Heart right ventricle (tissue), 16 donors: ENCODE measurements at places on chromosomes 4 and X.

GRCh38 chr4:177478496-177478895 lies 36.3 kb upstream of the AGA start:
- no peak overlapping the region for H3K4me3 ChIP-seq
- no peaks in the 10 kb centered on the region for H3K27me3 ChIP-seq
- H3K4me1 ChIP-seq, result no peaks in the 10 kb centered on the region
- H3K27ac ChIP-seq, result no peak overlapping the region

- H3K27ac ChIP-seq, result no peak overlapping the region
- H3K27me3 ChIP-seq, result no peaks in the 10 kb centered on the region
- no peaks in the 10 kb centered on the region for H3K36me3 ChIP-seq
- no peak for DNase-seq
- no peaks in the 10 kb centered on the region for H3K4me1 ChIP-seq
Observed at GRCh38 chr4:93480452-93480851, 348.1 kb upstream of the ATOH1 start.

DNA sequence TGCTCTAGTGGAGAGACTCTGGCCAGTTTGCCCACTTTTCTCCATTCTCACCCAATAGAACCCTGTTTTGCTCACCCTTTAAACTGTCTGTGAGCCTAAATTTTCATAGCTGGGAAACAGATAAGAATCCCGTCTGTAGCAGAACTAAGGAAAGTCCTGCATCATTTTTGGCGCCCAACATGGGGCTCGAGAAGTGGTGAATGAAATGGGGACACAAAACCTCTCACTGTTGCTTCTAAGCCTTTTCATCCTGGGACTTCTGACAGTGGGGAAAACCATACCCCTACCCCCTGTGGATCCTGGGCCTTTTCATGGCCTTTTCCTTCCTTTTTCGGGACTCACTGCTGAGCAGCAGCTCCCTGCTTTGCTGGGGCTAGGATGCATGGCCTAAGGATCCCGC lies 189.9 kb downstream of the INPP4B start:
- H3K4me3 ChIP-seq, result no peak overlapping the region
- no peak overlapping the region for H3K27ac ChIP-seq
- no peaks in the 10 kb centered on the region for H3K4me1 ChIP-seq
- no peaks in the 10 kb centered on the region for H3K27me3 ChIP-seq
- H3K36me3 ChIP-seq, result no peaks in the 10 kb centered on the region
- DNase-seq, result no peak

DNA sequence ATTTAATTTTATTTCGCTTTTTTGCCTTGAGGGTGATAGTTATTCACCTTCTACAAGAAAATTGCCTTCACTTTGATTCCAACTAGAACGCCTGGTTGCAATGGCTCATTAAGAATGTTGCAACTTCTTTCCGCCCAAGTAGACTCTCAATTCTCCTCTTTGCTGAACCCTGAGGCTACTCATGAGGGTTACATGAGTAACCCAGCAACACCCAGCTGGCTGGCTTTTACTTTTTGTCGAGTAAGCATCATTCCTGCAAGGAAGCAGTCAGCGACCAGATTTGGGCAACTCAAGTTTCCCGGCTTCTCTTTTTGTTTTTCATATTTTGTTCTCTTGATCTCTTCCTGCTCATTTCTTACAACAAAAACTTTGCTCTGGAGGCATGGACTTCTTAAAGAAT lies 495.4 kb downstream of the PACRGL start:
- no peak overlapping the region for H3K4me3 ChIP-seq
- no peaks in the 10 kb centered on the region for H3K27me3 ChIP-seq
- no peaks in the 10 kb centered on the region for H3K4me1 ChIP-seq
- H3K27ac ChIP-seq, result no peak overlapping the region
- no peaks in the 10 kb centered on the region for H3K36me3 ChIP-seq

DNA sequence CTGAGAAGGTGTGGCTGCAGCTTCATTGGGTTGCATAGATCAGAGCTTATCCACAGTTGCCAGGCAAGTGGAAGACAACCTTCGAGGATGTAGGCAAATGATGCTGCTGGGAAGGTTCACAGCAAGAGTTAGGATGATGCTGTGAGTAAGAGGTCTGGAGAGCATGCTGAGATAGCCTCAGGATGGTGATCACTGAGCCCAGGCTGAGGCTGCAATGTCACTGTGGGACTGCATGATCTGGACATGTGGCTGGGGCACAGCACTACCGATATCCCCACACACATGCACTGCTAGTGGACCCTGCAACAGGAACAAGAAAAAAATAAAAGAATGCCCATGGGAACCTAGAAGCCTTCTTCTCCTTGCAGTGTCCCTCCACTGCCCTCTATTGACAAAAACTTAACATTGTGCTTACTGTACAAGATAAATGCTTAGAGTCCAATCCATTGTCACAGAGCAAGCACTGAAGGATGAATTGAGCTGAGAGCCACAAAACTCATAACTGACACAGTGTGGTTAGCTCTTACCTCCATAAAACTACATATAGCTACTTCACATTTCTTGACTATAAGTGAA lies 105.6 kb downstream of the CNKSR2 start:
- no peaks in the 10 kb centered on the region for H3K4me1 ChIP-seq
- H3K4me3 ChIP-seq, result no peak overlapping the region
- no peaks in the 10 kb centered on the region for H3K36me3 ChIP-seq
- no peak for DNase-seq

GRCh38 chr4:145760176-145760575 lies 80.2 kb downstream of the C4orf51 start:
- H3K27ac ChIP-seq, result no peak overlapping the region
- no peak overlapping the region for H3K4me3 ChIP-seq
- no peaks in the 10 kb centered on the region for H3K4me1 ChIP-seq
- H3K36me3 ChIP-seq, result peaks cover 50% of the 10 kb centered on the region

DNA sequence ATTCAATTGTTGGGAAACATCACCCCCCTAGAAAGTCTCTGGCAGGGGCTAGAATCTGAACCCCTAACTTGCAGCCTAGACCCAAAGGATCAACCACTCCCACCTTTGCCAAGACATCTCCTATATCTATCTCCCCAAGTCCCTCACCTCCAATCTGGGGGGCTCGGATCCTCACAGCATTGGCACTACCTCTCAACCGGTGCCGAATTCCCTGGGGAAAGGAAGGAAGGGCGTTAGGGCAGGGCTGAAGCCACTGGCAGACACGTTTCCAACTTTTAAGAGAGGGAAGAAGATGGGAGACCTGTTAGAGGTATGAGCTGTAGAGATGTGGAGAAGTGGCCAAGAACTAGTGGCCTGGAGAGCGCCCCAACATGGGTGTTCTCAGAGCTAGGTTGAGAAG lies 2.7 kb downstream of the TIMM17B start:
- H3K4me3 ChIP-seq, result no peak overlapping the region
- H3K4me1 ChIP-seq, result no peaks in the 10 kb centered on the region

GRCh38 chr4:188867796-188868195 lies 728.6 kb downstream of the TRIML1 start:
- no peaks in the 10 kb centered on the region for H3K27me3 ChIP-seq
- H3K36me3 ChIP-seq, result no peaks in the 10 kb centered on the region
- H3K27ac ChIP-seq, result no peak overlapping the region
- no peak for DNase-seq

DNA sequence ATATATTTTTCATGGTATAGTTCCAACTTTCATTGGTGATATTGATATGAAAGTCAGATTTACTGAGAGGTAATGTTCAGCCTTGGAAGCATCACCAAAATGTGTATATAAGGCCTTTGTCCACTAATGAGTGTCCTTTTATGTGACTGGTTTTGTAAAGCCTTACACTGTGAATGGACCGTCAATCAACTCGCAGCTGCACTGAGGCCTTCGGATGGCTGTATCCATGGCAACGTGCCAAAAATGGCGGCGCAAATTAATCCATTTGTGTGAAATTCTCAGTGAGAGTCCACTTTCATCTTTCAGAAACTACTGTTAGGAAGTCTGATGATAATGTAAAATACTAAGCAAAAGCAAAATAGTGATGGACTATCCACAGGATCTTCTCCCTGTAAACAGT lies 131.7 kb downstream of the SPCS3 start:
- no peaks in the 10 kb centered on the region for H3K36me3 ChIP-seq
- H3K4me1 ChIP-seq, result no peaks in the 10 kb centered on the region
- no peak for DNase-seq
- no peaks in the 10 kb centered on the region for H3K27me3 ChIP-seq
- no peak overlapping the region for H3K27ac ChIP-seq

DNA sequence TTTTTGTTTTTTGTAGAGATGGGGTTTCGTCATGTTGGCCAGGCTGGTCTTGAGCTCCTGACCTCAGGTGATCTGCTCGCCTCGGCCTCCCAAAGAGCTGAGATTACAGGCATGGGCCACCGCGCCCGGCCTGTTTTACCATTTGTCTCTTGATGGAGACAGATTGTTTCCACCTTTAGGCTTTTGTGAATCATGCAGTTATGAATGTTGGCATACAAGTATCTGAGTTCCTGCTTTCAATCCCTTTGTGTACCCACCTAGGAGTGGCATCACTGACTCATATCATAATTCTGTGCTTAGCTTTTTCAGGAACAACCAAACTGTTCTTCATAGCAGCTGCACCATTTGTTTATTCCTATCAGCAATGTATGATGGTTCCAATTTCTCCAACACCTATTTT lies 20.2 kb upstream of the MGST2 start:
- no peaks in the 10 kb centered on the region for H3K4me1 ChIP-seq
- H3K27me3 ChIP-seq, result no peaks in the 10 kb centered on the region
- H3K4me3 ChIP-seq, result no peak overlapping the region
- H3K36me3 ChIP-seq, result no peaks in the 10 kb centered on the region
